NCI-H1694 treated with DMSO at 0.1 percent for 48 hours (cell line): ENCODE measurements at places on chromosomes 5 and 9.

- peak; percentile 29 for DNase-seq
Measured at GRCh38 chr5:93299681-93300308, 281.2 kb downstream of the NR2F1-AS1 start.

DNA sequence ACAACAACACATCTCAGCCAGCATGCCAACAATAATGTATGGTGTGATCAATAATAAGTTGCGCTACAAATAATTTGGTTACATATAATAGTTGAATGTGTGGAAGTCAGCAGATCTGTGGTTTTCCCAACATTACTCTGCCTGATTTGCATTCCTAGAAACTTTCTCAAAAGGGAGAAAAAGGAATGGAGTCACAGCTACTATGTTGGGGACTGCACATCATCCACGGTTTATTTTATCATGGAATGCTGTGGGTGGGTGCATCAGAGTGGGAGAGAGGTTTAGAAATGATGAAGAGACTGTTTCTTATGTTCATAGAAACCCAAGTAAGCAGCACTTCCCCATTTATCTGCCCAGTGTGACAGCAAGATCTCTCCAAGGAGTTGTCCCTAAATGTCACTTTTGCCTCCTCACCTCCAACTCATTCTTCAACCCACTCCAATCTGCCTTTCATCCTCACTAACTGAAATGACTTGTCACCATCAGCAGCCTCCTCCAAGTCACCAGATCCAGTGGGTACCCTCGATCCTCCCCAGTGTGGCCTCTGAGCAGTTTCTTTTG lies 2.8 kb upstream of the SPOCK1 start:
- no peak for DNase-seq

- no peak for DNase-seq
Measured at GRCh38 chr5:154566146-154566680, 88.2 kb upstream of the HAND1 start.

DNA sequence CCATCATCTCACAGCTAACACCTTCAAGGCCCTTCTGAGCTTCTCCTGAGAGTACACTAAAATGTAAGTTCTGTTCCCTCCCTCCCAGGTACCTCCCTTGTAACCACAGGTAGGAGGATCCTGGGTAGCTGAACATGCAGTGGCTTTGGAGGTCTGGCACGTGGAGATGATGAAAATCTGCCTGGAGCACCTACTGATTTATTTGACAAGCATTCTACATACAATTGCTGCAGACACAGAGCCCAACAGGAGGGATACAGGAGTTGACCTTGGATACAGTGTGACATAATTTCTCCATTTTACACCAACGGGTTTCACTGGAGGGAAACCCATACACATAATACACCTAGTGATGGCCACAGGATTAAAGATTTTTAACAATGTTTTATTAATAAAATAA lies 478.7 kb downstream of the SEMA5A start:
- DNase-seq: no peak

GRCh38 chr5:175306381-175306780 lies 137.6 kb downstream of the DRD1 start:
- DNase-seq: no peak

GRCh38 chr5:150278046-150278730 lies 11.4 kb downstream of the CAMK2A start:
- no peak for DNase-seq

DNA sequence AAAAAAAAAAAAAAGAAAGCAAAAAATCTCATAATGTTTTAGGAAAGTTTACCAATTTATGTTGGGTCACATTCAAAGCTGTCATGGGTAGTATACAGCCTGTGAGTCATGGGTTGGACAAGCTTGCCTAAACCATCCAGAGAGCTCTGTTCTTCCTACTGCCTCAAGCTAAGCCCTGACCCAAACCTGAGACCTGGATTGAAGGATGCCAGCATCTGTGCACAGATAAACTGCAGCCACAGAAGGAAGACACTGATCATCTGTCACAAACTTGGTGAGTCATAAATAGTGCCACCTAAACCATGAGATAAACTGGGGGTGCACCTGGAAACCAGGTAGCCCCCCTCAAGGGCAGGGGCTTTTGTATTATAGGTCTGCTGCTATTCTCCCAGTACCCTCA lies 31.0 kb downstream of the CSF2 start:
- no peak for DNase-seq

DNA sequence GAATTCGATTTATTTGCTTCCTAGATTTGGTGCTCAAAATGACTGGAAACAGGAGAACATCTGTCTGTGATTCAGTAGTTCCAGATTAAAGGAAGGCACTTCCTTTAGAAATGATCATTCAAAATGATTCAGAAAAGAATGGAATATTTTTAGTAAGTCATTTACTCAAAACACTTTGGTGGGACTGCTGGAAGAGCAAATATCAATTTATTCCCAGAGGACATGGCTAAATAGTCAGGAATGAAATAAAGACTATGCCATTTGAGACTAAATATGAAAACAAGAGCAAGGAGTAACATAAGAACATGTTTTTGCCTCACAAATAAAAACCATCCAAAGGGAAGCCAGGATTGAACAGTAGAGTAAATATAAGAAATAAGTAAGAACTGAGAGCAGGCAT lies 138.6 kb upstream of the RASA1 start:
- DNase-seq: no peak

DNA sequence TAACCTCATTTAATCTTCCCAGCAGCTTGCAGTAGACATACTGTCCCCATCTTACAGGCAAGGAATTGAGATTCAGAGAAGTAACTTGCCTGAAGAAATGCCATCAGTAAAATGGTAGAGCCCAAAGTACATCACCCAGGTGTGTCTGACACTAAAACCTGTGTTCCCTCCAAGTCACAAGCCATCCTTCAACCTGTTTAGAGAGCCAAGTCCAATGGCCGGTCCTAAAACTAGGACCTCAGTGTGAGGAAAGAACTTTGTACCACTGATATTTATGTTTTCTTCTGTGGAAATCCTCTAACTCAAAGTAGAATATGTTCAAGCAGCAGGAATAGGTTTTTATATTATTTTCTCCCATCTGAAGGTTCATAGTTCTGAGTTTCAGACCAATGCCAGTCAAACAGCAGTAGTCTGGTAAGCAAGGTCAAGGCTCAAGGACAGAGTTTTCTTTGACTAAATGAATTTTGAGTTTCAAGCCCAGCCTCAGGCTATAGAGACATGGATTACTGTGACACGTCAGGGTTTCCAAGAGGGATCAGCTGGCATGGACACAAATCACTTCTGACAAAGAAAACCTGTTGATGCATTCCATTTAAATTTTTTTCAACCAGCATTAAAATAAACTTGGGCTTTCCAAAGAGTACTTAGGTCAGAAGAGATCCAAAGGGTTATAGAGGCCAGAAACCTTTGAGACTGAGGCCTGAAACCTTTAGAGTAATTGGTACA lies 80.9 kb upstream of the PLPP6 start:
- no peak for DNase-seq

- DNase-seq: no peak
Measured at GRCh38 chr5:40073927-40074326, 605.8 kb upstream of the PTGER4 start.

DNA sequence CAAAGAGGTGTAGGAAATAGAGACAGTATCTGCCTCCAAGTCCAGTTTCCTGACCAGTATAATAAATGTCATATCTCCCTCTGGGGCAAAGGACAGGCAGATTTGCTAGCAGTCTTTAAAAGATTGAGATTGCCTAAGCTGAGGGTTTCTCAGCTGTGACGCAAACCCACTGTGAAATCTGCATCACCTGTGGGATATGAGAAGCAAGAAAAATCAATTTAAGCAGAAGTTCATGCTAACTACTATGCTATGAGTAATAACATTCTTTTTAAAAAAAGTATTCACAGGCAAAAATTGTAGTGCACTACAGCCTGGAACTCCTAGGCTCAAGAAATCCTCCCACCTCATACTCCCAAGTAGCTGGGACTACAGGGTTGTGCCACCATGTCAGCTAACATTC lies 168.1 kb upstream of the POC5 start:
- DNase-seq: no peak

DNA sequence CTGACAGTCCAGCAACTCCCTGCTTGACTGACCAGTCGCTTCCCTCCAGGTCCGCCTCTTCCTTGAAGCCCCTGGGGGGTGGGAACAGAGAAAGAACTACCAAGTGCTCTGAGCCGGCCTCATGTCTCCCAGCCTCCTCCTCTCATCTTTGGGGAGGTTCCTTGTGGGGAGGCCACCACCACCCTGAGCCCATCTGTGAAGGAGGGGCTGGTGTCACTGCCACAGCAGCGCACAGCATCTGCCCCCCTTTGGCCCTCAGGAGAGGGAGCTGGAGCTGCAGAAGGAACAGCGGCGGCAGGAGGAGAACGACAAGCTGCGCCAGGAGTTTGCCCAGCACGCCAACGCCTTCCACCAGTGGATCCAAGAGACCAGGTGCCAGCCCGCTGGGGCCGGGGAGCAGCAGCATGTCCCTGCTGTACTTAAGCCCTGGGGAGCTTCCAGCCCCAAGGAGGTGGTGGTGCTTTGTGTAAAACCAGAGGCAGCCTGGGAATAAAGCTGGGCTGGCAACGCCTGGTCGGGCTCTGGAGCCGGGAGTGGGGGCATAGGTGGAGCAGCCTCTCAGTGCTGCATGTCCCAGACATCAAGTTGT lies 29.4 kb downstream of the DYNC2I2 start:
- no peak for DNase-seq
